Inflammatory macrophage (primary cell): ENCODE measurements at places on chromosomes 6 and 20.

DNA sequence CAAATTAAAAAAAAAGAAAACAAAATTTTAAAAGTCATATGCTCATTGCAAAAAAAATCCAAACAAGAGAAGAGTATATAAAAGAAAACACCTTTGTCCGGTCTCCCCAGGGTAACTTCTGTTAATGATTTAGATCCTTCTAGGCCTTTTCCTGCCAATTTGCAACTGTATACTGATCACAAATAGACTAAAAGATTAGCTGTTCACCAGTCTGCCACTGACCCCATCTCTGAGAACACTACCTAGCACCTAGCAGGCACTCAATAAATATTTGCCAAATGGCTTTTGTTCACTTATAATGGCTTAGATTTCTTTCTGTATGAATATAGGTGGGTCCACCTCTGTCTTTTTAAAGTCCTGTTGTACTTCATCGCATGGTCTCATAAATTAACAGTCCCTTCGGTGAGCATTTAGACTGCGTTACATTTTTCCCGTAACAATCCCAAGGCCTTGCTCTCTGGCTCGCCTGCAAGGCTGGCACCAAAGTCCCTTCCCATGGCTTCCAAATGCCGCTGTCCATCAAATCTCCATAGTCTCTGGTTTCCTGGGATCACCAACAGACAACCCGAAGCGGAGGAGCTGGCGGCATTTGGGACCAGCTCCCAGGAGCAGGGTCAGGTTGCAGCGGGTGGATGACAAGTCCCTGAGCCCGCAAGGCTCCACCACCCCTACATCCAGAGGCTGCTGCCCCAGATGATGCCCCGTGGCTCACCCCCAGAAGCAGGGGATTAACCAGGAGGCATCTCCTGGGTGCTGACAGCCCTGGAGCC, 11.8 kb downstream of the JPH2 start:
- DNase-seq, result no peak

- peak; percentile 100 for DNase-seq
Measured at GRCh38 chr20:35615667-35616464, at the start of gene SPAG4. Gene SPAG4, plus strand, starts transcription at chr20:35615829. Its CDS starts 175 bp downstream, at chr20:35616004.

GRCh38 chr6:160733050-160733646, 31.1 kb downstream of the PLG start:
- DNase-seq, result peak; percentile 29

DNA sequence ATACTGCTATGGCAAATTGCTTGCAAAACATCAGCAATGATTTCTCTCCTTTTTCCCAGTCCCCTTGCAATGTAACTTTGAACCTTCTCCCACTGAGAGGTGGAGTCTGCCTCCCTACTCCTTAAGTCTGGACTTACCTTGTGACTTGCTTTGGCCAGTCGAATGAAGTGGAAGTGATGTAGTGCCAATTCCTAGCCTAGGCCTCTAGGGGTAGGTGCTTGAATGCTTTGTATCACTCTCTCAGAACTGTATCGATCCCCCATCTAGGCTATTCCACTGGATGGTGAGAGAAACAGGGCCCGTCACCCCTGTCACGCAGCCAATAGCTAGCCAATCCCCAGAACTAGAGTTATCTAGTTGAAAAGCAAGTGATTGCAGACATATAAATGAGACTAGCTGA, 238.6 kb downstream of the BTBD3 start:
- no peak for DNase-seq

DNA sequence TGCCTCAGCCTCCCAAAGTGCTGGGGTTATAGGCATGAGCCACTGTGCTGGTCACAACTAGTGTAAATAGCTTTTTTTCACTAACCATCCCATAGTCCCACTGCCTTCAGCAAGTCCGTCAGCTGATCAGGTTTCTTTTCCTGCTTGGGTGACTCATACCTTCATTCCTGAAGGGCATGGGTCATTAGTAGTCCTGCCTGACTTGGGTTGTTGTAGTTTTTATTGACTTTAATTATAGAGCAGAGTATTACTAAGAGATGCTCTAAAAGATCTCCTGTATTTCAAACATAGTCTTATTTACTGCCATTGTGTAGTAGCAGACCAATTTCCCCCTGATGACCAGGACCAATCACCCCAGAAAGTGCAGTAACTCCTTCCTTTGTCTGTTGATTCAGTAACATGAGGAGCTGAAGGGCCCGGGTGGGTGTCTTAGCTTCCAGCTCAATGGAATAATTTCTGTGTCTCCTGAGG, 25.8 kb downstream of the HLA-C start:
- DNase-seq, result no peak

GRCh38 chr20:18090044-18090443, 32.3 kb upstream of the OVOL2 start:
- no peak for DNase-seq

DNA sequence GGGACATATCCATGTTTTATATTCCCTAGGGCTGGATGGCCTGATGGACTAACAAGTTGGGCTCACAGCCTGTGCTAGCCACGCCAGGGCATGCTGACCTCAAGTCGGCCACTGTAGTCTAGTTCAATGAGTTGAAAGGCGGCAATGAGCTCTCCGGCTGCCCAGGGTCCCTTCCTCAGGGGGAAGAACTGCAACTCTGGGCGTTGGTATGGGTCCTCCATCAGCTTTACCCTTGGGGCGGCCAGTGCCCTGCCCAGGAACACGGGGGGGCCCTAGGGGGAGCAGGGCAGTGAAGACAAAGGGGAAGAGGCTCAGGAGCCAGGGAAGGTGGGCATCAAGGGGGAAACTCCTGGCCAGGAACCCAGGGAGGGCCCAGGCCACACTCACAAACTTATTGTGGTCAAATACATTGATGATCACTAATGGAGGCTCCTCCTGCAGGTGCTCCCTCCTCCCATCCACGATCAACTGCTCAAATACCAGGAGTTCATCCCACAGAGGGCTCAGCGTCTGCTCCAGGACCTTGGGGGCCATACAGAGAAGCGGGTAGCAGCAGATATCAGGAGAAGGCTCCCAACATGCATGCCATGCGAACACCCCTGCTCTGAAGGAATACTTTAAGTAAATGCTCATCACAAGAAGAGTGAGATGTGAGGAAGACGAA, 32.8 kb upstream of the SPAG4 start:
- no peak for DNase-seq

- no peak for DNase-seq
Measured at GRCh38 chr6:63783096-63783495, 147.5 kb downstream of the PHF3 start.

DNA sequence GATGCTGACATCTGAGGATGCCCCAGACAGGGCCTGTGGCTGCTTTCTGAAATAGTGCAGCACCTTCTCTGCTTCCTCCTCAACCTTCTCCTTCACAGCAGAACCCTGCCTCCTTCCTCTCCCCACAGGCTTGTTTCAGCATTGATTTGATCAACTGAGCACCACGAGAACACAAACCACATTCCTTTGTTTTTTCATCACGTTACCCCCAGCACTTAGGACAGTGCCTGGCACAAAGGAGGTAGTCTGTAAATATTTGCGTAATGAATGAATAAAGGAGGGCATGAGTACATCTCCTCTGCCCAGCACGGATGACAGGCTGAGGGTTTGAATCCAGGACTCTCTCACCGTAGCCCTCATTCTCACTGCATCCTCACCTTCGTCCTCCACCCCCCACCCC, 21.3 kb upstream of the WFDC2 start:
- no peak for DNase-seq

- DNase-seq, result peak; percentile 73
Measured at GRCh38 chr20:3927486-3928291, 38.5 kb downstream of the PANK2 start.

DNA sequence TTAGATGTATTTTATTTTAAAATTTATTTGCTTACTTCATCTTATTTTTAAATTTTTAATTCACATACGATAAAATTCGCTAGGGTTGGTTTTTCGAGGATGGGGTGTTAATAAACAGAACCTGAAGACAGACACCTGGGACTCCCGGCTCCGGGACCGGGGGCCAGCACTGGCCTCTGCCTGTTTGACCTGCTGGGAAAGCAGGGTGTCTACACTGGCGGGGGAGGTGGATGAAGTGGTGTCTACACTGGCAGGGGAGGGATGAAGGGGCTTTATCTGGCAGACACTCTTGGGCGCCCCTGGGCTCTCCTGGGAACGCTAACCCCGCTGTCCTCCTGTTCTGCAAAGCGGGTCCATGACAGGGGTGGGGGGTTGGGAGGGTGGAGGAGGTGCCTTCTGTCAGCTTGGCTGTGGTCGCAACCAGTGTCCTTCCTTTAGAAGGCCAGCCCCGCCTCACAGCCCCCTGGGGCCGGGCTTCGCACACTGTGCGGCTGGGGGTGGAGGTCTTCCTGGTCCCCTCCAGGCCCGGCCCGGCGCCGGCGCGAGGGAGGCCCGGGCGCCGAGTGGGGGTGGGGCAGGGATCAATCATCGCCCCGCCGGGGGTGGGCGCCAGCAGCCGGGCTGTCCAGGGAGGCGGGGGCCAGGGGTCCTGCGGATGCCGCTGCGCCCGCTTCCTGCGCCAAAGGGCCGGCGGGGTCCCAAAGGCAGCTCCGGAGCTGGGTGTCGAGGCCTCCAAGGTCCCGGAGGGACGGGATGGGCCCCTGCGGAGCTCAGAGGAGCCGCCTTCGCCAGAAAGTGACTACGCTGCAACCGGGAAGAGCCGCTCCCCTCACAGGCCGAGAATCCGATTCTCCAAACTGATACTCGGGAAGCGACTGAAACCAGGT, 1.8 kb downstream of the GATA5 start:
- no peak for DNase-seq

GRCh38 chr6:130674604-130675003, 152.6 kb upstream of the SMLR1 start:
- no peak for DNase-seq

DNA sequence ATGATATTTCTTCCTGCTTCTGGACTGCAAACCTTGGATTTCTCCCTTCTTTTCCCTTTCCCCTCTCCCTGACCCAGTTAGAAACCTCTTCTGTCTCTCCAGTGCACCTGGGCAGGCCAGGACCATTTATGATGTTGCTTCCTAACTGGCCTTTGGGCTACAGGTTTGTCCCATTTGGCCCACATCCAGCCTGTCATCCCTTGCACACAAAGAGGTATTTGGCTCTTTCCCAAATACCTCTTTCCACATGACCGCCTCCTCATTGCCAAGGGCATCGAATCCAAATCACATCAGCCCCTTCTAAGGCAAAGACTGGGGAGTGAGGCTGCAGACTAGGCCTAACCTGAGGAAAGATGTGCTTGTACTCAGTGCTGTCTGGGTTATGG, 13.6 kb downstream of the FGD2 start:
- DNase-seq, result no peak

DNA sequence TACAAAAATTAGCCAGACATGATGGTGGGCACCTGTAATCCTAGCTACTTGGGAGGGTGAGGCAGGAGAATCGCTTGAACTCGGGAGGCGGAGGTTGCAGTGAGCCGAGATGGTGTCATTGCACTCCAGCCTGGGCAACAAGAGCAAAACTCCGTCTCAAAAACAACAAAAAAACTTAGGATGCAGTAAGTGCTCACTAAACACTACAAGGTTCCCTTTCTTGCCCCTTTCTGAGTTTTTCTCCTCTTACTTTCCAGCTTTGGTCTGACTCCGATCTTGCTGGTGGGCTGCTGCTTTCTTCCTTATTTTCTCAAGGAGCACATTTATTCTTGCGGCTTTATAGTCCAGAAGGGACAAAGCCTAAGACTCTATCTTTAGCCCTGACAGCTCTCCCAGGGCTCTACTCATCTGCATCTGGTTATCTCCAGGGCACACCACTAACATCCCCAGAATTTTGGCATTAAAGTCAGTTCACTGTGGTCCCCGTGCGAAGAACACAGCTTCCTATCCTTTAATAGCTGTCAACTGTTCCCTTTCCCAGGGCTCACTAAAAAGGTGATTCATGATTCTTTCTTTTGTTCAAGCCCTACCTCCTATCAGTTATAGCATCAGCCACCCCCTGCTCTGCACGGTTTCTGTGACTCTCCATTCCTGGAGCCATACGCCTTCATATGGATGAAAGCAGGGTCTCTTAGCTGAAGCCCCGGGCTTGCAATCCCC, 17.1 kb upstream of the RPN2 start:
- DNase-seq, result no peak

DNA sequence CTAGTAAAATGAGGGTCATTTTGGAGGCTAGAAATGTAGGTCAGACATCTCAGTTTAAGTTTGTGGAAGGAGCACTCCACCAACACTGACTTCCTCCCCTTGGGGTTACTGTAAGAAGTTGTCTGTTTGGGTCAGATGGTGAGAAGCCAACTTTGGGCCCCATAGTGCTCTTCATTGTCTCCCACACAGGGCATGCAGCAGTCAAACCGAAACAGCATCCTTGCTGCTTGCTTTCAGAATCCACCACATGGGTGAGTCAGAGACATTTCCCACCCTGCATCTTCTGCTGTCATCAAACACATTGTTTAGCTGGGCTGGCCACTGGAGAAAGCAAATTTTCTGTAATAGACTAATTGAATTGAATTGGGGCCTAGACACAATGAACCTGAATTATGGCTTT, 16.8 kb downstream of the IL17F start:
- DNase-seq, result no peak

DNA sequence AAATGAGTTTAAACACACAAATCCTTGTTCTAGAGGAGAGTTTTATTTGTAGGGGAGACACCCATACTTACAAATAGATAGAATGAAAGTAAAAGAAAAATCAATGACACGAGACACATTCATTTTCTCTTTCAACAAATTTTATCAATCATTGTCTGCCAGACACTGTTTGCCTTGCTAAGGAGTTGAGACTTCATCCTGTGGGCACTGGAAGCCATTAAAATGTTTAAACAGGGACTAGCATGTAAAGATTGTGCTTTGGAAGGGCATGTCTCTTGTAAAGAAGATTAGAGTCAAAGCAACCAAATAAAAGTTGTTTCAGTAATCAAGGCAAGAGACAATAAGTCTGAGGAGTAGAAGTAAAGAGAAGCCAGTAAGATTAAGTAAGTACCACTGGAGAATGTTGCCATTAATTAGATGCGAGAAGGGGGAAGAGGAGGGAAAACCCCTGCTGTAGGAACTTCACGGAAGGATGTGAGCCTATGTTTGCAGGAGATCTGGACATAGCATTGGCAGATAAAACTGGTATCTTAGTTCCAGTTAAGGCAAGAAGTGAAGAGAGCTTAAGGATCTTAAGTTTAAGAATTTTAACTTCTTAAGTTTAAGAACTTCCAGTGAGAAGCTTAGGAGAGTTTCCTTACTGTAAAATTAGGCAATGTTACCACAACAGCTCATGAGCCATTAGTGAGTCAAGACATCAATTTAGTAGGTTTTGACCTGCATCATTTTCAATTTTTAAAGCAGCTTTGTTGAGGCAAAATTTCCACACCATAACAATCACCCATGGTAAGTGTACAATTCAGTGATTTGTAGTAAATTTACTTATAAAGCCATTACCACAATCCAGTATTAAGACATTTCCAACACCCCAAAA, 117.0 kb upstream of the UST start:
- peak; percentile 41 for DNase-seq

- no peak for DNase-seq
Measured at GRCh38 chr6:44036196-44036595, 91.1 kb downstream of the MRPL14 start.

DNA sequence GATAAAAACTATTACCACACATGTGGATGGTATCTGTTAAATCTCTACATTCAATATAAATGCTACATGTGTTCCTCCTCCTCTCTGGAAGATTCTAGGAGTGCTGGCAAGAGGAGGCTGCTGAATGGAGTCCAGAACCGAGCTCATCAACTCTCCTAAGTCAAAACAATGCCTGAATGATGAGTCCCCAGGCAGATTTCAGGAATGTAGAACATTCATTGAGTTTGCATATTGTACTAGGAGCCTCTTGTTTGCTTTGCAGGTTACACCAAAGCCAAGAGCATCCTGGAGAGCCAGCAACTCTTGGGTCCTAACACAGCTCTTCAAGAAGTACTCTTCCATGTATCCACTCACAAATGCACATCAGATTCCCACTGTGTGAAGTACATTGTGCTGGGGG, 117.6 kb upstream of the UST start:
- DNase-seq, result no peak
